ENCODE measurements at places on chromosomes 3 and 15.

- DNase-seq: no peak
These were observed 74.0 kb downstream of the CHRNA7 start for GRCh38 chr15:32104061-32104995.

GRCh38 chr15:97993310-97993738 lies 32.8 kb downstream of the ARRDC4 start:
- no peak for DNase-seq

- no peak for DNase-seq
These were observed 141.0 kb downstream of the TJP1 start for GRCh38 chr15:29681166-29681845.

DNA sequence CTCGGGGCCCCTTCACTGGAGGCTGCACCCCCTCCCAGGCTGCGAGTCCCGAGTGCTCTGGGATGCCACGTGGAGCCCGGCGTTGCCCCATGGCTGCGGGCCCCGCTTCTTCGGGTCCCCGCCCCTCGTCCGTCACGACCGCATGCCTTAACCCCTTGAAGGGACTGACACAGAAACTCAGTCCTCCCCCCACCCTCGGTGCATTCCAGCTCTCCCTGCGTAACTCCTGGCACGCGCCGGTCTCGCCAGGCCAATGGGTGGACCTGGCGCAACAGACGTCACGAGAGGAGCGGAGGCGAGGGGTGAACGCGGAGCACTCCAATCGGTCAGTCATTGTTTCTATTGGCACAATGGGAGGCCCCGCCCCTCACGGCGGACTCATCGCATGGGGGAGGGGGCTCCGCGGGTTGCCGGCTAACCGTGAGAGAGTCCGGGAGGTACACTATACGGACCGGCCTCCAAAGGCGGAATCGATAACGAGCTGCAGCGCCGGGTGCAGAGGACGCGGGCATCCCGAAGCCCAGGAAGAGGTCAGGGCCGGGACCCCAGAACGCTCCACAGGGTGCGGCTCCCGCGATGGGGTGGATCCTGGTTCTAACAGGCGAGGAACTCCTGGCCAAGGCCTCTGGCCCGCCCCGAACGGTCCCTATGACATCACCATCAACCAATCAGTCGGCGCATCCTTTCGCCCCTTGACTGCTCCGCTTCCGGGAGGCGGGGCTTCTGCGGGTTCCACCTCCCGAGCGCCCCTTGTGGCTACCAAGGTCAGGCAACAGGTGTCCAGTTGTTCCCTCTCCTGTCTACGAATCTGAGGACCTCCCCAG lies 1.0 kb upstream of the CELSR3 start:
- DNase-seq: peak; percentile 89

GRCh38 chr15:34942363-34942762 lies 27.2 kb downstream of the AQR start:
- no peak for DNase-seq

DNA sequence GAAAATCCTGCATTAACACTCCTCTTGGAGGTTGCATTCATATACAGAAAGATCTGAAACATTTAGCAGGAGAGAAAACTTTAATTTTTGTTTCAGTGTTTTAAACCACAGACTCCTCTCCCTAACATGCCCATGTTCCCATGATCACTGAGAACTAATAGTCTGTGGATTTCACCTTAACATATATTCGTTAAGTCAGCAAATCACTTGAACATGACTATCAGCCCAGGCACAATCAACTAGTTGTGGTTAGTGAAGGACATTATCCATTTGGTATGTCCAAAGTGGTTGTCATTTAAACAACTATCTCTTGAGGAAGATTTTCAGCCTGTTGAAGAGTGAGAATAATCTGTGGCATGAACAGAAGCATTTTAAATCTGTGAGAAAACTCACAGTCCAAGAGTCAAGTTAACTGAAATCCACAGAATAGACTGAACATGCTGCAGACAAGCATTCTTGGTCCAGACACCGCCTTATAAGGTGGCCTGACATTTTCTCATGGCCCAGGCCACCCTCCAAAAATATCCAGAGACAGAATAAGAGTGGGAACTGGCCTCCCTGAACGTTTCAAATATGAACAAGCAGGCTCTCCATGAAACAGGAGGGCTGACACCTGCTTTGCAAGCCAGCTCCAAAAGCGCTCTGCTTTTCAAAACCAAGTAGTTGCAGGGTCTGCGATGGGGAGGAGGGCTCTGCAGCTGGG lies 39.9 kb upstream of the ADCY5 start:
- no peak for DNase-seq

GRCh38 chr3:14238930-14239329 lies 60.3 kb downstream of the LSM3 start:
- DNase-seq: no peak

GRCh38 chr15:101258238-101259144 lies 6.6 kb upstream of the CHSY1 start:
- peak; percentile 71 for DNase-seq

DNA sequence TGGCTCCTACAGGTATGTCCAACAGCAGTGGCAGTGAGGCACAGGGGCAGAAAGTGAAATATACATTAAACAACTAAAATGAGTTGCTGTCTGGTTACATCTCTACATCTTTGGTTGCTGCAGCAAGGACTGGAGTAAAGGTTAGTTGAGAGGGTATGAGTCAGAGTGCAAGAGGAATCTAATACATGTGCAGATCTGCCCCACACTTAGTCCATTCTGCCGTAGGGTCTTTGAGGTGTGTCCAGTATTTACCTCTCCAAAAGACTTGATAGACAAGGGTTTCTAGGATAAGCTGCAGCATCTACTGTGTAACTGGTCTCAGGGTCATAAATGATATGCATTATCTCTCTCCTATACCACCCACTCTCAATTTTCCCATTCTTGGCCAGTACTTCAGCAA lies 6.2 kb upstream of the NEDD4 start:
- DNase-seq: no peak

GRCh38 chr15:74434263-74435136 lies 742 bp upstream of the SEMA7A start:
- no peak for DNase-seq

GRCh38 chr3:136109499-136109898 lies 86.6 kb downstream of the MSL2 start:
- no peak for DNase-seq

- DNase-seq: peak; percentile 32
These were observed 451.1 kb upstream of the KCNMB2 start for GRCh38 chr3:178084938-178085816.

GRCh38 chr15:38668898-38669391 lies 104.3 kb upstream of the RASGRP1 start:
- no peak for DNase-seq

DNA sequence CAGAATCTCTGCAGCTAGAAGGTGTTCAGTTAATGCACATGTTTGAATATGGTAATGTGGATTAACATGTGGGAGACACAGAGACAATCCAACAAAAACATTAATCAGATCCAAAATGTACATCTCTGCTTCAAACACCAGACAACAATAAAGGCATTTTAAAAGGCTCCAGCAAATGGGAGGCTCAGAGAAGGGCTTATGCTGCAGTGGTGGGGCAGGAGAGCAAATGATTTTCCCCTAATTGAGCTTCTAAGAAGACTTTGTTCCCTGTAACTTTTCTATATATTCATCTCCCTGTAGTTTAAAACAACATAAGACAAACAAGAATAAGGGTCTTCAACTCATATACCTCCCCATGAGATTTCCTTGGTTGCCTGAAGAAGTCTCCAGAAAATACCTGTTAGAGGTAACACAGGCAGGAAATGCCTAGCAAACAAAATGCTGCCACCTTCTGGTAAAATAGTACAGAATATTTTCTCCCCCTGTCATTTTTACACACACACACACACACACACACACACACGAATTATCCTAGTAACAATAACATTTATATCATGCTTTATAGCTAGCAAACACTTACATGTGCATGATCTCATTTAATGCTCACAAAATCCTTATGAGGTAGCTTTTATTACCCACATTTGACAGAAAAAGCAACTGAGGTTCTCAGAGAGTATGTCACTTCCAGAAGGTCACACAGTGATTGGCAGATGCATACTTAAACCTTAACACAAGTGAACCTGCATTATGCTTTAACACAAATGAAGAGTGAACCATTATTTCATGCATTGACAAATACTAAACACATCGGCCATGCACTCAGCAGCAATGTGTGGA lies 123.4 kb upstream of the MB21D2 start:
- DNase-seq: peak; percentile 43

DNA sequence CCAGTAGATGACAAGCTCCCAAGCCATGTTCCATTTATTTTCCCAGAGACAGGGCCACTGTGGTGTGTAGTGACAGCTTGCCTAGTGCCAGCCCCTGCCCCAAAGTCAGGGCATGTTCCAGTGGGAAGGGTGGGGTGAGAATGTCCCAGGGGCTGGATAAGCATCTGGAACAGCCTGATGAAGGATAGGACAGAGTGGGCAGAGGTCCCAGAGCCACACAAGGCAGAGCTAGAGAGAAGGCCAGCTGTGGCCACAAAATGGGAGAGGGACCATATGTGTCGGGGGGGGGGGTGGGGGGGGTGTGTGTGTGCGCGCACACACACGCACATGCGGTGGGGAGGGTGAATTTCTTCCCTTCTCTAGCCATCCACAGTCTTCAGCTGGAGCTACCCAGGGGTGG lies 27.0 kb upstream of the TSPAN3 start:
- DNase-seq: no peak

GRCh38 chr3:66912306-66912705 lies 85.8 kb upstream of the KBTBD8 start:
- no peak for DNase-seq

- DNase-seq: no peak
These were observed 1218.0 kb downstream of the NSUN3 start for GRCh38 chr3:95280711-95281352.

DNA sequence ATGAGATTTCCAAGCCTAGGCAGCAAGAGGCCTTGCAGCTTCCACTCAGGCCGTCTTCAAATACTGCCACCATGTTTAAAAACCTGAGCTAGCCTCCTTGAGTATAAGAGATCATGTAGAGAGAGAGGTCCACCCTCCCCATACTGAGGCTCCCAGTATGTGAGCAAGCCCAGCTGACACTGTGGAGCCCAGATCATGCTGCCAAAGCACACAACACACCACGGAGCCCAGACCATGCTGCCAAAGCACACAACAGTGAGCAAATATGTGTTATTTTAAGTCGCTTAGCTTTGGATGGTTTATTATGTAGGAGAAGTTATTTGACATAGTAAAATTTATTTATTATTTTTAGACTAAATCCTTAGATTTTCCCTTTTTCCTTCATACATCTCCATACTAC lies 333.7 kb downstream of the CTNNB1 start:
- no peak for DNase-seq

DNA sequence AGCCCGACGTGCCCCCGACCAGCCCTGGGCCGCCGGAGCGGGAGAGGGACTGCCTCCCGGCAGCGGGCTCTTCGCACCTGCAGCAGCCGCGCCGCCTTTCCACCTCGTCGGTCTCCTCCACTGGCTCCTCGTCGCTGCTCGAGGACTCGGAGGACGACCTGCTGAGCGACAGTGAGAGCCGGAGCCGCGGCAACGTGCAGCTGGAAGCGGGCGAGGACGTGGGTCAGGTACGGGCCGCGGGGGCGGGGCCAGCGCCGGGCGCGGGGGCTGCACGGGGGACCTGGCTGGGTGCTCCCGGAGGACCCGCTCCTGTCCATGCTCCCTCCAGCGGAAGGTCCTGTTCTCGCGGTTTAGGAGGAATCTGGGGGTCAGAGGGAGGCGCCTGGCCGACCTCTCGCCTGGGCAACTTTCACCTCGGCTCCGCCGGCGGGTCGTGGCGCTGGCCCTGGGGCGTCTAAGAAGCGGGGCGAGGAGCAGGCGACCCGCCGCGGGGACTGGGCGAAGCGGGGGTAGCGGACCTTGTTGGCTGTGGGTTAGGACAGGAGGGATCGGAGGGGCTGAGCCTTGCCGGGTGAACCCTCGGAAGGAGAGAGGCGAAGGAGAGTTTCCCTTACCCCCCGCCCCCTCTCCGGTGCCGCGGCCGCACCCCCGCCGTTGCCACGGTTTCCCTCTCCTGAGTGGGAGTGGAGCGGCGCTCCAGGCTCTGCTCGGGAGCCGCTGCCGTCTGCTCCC lies 682 bp downstream of the ITPKA start:
- DNase-seq: no peak

GRCh38 chr3:71111784-71112440 lies 471.6 kb downstream of the FOXP1 start:
- no peak for DNase-seq

GRCh38 chr3:113948015-113948917 lies 453 bp downstream of the ZDHHC23 start:
- peak; percentile 17 for DNase-seq
